ENCODE measurements at places on chromosomes 13 and 19.

- no peak for DNase-seq
These were observed 294.0 kb downstream of the ENOX1 start for GRCh38 chr13:43492745-43493144.

DNA sequence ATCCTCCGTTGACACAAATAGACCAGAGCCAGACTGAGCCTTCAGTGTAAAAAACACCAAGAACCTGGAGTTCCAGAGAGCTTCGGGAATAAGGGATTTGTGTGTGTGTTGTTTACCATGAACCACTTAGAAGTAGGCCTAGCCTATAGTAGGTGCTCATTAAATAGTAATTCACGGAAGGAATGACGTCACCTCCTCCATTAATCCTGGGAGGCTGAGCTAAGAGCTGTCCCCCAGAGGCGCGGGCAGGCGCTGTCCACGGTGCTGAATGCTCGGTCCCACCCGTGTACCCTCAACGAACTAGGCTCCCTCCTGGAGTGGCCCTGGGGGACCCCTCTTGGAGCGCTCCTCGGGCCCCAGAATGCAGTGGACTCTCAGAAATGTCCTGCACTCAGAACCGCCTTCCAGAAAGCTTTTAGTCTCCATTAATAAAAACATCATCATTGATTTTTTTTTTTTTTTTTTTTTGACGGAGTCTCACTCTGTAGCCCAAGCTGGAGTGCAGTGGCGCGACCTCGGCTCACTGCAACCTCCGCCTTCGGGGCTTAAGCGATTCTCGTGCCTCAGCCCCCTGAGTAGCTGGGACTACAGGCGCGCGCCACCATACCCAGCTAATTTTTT lies 6.5 kb downstream of the UNC13A start:
- peak; percentile 79 for DNase-seq

GRCh38 chr13:33776239-33776881 lies 41.6 kb upstream of the RFC3 start:
- DNase-seq, result no peak

GRCh38 chr13:114021464-114022308 lies 47.8 kb upstream of the C13orf46 start:
- DNase-seq, result no peak

- no peak for DNase-seq
These were observed 1.6 kb downstream of the ZNF415 start for GRCh38 chr19:53131085-53131590.

DNA sequence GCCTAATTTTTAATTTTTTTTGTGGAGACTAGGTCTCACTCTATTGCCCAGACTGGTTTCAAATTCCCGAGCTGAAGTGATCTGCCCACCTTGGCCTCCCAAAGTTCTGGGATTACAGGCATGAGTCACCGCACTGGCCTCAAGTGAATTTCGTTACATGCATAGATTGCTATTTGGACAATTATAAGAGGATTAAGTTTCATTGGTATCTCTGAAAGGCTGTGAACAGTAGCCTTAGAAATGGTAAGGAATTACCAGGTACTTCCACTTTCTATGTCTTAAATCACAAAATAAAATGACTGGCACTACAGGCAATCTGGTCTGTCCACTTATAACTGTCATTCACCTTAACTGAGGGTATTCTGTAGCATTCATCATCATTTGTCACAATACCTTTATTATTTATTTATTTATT lies 2.9 kb upstream of the CCDC9 start:
- no peak for DNase-seq

GRCh38 chr19:18507021-18507726 lies 14.7 kb downstream of the ELL start:
- no peak for DNase-seq

- DNase-seq, result no peak
These were observed 1.9 kb upstream of the VASP start for GRCh38 chr19:45505151-45505995.

- no peak for DNase-seq
These were observed 121.1 kb downstream of the FLT1 start for GRCh38 chr13:28373810-28374209.

GRCh38 chr13:64746845-64747244 lies 2483.3 kb downstream of the PCDH9 start:
- DNase-seq, result no peak
